ENCODE measurements at places on chromosomes 3 and 15.
A peak's percentile ranks its signal among the peaks of the same experiment; 100 is the strongest.

DNA sequence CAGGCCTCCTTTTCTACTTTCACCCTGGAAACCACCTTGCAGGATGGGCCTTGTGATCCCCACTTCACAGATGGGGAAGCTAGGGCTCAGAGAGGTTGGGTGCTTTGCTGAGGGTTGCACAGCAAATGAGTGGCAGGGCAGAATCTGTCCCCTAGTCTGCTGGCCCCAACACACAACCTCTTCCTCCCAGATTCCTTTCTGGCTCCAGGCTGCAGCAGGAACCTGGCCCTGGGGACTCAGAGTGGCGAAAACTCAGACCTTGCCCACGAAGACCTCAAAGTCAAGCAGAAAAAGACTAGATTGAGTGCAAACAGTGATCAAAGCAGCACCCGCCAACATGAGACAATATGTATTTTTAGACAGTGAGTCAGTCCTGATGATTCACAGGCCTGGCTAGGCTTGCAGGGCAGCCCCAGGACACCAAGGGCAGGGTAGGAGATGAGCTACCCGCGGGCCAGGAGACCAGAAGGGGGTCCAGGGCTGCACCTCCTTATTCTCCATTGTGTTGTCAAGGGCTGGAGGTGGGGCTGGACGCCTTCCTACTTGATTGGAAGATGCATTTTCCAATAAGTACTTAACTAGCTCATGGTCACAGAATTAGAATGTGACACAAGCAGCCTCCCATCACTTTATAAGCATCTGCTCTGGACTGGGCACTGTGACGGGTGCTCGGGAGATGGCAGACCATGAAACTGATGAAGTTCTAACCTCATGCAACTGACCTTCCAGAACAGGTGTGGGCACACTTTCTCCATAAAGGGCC lies 23.9 kb downstream of the GOLGA6L2 start:
- peak; percentile 50 for DNase-seq

- DNase-seq: peak; percentile 28
Measured at GRCh38 chr3:43620831-43621655, 768 bp downstream of the ANO10 start.

- DNase-seq: no peak
Measured at GRCh38 chr15:69962561-69962960, 135.2 kb downstream of the TLE3 start.

GRCh38 chr3:15180042-15180611 lies 25.9 kb upstream of the CAPN7 start:
- no peak for DNase-seq

- no peak for DNase-seq
Measured at GRCh38 chr3:73188707-73189106, 127.2 kb downstream of the EBLN2 start.

DNA sequence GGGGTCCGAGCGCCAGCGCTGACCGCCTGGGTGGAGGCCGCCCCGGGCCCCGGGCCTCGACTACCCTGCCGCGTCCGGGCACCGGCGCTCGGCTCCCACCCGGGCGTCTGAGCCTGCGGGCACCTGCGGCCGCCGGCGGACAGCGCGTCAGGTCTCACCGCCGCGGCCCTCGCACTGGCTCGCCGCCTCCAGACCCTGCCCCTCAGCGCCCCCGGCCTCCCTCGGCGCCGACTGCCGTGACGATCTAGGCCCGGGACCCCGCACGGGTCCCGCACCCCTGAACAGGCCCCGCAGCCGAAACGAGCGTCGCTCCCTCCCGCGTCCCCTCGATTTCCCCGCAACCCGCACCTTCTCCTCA lies 297 bp downstream of the PRC1 start:
- peak; percentile 8 for DNase-seq

- peak; percentile 64 for DNase-seq
Measured at GRCh38 chr3:129278966-129279906, 566 bp downstream of the HMCES start.

DNA sequence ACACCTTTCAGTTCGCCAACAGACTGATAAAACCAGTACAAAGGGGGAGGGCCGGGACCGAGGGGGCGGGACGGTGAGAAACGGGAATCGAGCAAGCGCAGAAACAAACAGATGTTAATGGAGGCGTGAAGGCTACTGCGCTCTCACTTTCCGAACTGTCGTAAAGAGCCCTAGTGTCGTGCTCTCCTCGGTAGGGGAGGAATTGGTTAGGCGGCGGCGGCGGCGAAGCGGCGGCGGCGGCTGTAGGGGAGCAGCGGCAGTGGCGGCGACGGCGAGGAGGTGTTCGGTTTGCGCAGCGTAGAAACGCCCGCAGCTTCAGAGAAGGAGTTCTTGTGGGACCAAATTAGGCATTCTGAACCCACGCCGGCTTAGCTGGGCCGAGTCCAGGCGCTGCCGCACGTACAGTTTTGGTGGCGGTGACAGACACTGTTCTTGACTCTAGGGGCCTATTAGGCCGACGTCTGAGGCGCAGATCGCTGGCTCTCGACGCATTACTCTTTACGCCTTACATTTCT lies at the start of gene RNF111:
Gene RNF111 (plus strand): TSS at position 173 of the 515 bp plus-strand sequence. CDS start 43,160 bp downstream, outside the sequence.
- peak; percentile 95 for DNase-seq
